ENCODE measurements at places on chromosomes 3 and 15.

DNA sequence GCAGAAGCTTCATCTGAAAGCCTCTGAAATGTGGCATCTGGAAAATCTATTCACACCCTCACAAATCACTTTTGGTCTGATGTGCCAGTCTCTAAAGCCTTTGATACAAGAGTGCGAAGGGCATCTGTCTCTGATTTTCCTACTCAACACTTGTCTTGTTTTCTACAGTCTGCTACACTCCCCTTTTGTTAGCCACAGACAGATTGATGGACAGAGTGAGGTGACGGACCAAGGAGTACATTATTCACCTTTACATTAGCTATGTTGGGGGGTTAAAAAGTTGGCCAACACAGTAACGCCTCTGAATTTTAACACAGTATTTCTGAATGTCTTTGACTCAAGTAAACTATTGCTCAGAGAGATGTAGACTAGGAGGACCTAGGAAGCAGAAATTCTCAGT, 63.1 kb downstream of the TNIK start:
- no peak for DNase-seq

DNA sequence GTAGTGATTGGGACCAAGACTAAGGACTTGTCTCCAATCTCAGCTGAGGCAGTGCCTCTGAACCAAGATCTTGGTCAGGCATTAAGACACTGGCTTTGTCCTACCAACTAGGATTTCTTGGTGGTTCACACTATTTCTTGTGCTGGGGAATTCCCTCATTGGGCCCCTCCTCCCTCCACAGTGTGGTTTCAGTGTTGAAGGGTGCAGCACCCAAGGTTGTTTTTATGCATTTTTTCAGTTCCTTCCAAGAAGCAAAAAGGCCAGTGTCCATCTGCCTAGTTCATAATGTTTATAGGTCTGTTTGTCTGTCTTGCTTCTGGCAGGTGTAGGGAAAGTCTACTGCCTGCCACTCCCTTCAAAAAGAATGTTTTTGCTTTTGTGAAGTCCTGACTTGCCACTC, 10.6 kb upstream of the ITPKA start:
- DNase-seq: no peak

DNA sequence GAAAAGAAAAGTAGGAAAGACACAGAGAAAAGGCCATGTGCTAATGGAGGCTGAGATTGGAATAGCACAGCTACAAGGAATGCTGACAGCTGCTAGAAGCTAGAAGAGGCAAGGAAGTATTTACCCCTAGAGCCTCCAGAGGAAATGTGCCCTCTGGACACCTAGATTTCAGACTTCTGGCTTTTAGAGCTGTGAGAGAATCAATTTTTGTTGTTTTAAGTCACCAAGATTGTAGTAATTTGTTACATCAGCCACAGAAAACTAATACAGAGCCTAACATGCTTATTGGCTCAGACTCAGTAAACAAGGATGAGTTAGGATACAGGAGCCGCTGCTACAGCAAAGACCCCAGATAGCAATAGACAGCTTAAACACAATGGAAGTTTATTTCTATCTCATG, 33.1 kb upstream of the GLCE start:
- DNase-seq: no peak

DNA sequence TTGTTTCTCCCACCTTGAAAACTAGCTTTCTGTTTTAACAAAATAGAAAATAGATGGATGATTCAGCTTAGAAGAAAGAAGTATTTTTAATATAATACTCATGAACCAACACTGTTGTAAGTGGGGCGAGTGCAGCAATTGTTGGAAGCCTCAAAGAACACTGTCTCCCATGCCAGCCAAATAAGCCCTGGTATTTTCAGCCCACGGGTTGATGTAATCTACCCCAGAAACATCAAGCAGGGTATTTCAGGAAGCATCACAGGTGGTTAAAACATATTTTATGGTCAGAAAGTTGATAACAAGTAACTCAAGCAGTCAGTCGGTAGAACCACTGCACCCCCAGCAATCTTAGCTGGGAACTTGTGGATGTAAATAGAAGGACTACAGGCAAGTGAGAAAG, 115.9 kb downstream of the SV2B start:
- no peak for DNase-seq

DNA sequence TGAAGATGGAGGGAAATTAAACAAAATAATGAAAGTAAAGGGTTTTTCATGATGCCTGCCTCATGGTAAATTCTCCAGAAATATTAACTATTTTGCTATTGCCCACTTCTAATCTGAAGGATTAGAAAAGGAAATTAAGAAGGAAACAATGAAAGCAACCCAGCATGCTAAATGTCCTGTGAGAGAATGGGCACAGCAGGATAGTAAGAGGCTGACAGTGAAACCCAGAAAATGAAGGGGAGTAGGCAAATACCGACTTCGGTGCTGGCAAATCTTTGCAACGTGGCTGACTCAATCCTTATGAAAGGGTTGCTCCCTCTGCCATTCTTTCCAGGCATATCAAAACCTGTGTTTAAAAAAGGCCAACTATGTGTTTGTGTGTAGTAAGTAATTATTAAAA, 147.5 kb upstream of the SYNPR start:
- DNase-seq: no peak

- DNase-seq: no peak
Observed at GRCh38 chr3:21944251-21944650, 193.2 kb upstream of the ZNF385D start.

DNA sequence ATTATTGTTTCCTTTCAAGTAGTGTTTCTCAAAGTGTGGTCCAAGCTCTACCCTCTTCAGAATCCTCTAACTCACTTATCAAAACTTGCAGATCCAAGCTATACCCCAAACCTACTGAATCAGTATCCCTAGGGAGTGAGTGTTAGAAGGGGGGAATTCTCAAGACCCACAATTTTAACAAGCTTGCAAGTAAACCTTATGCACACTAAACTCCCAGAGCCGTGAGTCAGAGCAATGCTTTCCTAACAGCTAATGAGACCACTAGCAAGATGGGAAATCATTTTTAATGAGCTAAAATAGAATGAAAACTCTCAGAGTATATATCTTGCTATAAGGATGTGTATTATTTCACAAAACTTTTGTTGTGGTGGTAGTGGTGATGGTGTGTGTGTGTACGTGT, 41.1 kb upstream of the SRGAP3 start:
- DNase-seq: no peak

- no peak for DNase-seq
Observed at GRCh38 chr3:125212091-125212508, 448 bp downstream of the SLC12A8 start.

- DNase-seq: no peak
Observed at GRCh38 chr3:17747890-17748247, 5.4 kb upstream of the TBC1D5 start.

DNA sequence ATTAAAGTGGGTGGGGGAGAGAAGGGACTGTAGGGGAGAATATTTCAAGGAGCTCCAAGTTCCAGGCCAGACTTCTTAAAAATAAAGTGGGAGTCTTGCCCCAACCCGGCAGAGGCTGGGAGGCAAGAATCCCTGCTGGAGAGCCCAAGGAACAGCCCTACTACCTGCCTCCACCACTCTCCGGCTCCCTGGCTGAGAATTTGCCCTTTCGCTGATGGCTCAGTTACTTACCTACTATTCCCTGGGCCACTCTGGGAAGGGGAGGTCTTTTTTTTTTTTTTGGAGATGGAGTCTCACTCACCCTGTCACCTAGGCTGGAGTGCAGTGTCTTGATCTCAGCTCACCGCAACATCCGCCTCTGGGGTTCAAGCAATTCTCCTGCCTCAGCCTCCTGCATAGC, 15.5 kb downstream of the MYL3 start:
- no peak for DNase-seq

DNA sequence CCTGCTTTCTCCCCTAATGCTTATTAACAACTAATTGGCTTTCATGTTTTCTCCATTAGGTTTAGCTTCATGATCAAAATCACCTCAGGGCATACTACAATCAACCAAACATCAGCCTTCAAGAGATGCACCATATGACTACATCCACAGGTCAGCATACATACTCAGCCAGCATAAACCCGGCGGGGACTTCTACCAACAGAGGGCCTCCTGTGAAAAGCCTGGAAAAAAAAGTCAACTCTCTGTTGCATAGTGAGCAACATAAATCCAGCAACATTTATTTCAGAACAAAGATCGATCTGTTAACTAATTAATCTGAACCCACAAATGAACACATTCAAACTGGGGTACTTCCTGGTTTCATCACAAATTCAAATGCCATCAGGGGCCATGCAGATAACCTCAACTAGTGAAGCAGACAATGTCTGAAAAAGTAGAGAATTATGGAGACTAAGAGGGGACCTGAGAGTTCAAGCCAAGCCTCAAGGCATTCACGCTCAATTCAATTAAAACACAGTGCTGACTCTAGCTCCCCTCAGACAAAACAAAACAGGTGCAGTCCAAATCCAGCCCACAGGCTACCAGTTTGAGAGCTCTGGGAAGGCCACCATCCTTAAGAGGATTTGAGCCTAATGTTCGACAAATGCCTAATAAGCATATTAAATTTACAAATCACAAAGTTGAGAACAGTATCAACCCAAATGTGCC, 124.5 kb downstream of the MAGI1 start:
- DNase-seq: no peak

GRCh38 chr3:143784446-143784845, 63.8 kb downstream of the SLC9A9 start:
- no peak for DNase-seq

DNA sequence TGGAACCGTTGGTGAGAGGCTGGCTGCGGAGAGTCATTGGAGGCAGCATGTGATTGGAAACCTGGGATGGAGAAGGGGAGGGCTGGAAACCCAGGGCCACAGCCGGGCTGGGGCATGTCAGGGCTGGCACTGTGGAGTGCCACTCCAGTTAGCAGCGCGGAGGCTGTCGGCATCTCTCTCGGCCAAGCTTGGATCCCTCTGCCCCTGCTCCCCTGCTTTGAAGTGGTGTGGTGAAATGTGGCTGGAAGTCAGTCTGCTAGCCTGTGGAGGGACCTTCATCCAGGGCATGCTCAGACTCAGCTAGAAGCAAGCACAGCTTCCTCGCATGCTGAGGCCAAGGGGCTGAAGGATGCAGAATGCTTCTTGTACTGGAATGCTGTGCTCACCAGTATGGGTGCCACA, 13.5 kb downstream of the SLCO3A1 start:
- DNase-seq: no peak

- peak; percentile 57 for DNase-seq
Observed at GRCh38 chr3:161104561-161105551, at the start of gene B3GALNT1. Gene B3GALNT1 (minus strand): TSS chr3:161105349. CDS start chr3:161086754, 18,595 bp downstream.

DNA sequence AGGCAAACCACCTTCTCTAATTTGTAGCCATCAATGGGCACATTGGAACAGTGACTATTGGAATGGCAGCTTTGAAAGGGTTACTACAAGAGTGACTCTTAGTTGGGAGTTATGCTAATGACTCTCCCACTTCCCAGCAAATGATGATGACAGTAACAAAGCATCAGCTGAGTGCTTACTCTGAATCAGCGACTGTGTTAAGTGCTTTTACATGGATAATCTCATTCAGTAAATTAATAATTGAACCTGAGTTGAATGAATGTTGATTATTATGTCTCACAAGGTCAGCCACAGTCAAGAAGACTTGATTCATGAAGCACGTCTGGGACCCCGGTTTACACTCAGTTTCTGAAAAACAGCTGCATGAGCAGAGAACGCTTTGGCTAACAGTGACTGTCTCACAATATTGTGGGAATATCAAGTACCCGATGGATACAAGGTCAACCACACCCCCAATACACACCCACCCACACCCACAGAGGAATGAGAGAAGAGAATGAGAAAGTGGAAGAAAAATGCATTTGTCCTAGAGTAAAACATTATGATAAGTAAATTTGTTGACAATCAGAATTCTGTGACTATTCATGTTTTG, 242.0 kb upstream of the FEZF2 start:
- DNase-seq: no peak

DNA sequence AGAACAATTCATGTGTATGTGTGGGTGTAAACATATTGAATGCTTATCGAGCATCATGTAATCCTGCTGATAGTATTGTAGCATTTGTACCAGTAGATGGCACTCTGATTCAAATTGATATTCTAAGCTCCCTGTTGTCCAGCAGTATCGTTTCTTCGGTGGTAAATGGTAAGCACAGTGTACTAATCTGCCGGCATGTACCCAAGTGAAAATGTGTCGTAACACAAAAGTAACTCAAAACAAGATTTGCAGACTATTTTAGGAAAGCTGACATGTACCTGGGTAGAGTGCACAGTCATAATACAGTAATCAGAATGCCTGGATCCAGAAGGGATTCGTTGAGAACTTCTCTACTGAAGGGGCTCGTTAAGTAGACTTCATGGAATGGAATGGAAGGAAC, 31.7 kb upstream of the MNS1 start:
- DNase-seq: no peak

DNA sequence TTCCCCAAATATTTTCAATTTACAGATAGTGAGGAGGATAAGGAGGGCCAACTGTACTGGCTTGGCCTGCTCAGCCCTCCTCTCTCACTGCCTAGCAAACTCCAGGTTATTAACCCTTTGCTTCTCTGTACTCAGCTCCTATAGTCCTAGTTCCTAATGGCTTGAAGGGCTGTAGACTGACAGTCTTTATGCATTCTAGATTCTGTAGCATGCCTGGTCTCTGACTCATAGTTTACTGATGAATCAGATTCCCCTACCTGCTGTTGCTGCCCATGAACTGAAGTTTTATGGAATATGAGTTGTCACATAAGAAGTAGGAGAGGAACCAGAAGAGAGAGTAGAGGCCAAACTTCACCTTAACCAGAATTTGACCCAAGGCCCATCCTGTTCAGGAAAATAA, 27.1 kb upstream of the MAP3K13 start:
- no peak for DNase-seq

All from activated naive CD4-positive, alpha-beta T cell treated with anti-CD3 and anti-CD28 coated beads, Interleukin-2, amount 50 U/mL, for 72 hours (primary cell).